Activated CD4-positive, alpha-beta T cell treated with anti-CD3 and anti-CD28 coated beads for 48 hours (primary cell): ENCODE measurements at places on chromosomes 6 and 20.

GRCh38 chr6:63923139-63923739 lies 287.6 kb downstream of the PHF3 start:
- DNase-seq: no peak

- no peak for DNase-seq
Measured at GRCh38 chr6:8172530-8172929, 70.2 kb upstream of the EEF1E1 start.

DNA sequence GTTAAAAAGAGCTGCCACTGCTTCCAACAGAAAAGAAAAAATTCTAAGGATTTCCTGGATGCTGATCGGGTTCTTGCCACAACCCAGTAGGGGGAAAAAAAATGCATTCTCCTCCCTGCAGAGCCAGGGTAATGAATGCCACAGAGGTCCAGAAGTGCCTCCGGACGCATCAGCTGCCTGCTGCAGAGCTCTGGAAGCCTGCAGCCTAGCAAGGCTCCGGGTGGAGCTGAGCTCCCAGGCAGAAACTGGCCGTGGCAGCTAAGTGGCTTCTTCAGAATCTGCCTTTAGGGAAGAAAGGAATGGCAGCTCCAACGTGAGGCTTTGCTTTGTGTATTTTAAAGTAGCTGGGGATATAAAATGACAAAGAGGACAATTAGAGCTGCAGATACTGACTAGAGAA lies 155.0 kb downstream of the CFAP61 start:
- DNase-seq: no peak

DNA sequence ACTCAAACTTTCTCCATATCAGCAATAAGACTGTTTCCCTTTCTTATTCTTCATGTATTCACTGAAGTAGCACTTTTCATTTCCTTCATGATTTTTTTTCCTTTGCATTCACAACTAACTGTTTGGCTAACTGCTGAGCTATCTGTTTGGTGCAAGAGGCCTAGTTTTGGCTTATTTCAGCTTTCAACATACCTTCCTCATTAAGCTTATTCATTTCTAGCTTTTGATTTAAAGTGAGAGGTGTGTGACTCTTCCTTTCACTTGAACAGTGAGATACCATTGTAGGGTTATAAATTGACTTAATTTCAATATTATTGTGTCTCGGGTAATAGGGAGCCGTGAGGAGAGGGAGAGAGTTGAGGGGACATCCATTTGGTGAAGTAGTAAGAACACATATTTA lies 262.0 kb upstream of the PREP start:
- DNase-seq: no peak

DNA sequence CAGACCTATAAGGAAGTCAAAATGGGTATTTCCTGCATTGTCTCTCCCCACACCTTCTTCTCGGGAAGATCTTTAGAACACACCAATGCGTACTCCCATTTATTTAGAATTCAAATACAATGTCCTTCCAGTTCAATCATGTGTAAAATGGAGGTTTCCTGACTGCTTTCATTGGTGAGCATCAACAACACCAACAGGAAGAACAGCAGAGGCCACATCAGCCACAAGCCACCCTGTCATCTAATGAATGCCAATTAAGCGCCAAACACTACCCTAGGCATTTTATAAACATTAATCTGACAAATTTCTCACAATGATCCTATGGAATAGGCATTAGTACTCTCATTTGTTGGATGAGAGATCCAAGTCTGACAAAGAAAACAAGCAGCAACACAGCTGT lies 68.4 kb upstream of the SMLR1 start:
- DNase-seq: no peak

DNA sequence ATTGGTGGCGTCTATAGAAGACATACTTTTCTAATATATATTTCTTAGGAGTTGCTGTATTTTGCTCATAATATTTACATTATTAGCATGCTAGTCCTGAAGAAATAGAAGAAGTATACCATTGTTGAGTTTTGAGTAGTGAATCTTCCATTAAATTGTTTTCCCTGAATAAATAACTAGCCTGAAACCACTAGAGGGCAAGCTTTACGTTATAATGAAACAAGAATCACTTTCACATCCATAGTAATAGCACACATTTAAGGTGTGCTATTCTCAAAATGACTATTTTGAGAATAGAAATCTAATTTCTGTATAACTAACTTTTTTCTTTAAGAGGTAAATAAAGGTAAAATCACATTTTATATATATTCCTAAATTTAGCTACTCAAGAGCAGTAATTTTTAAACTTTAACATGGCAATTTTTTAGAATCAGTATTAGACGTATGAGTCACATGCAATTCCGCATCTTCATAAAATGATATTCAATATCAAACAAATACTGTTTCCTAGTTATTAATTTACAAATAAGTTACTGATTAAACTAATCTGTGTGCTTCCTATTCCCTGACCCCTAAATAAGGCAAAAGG lies 213.2 kb upstream of the MANEA start:
- no peak for DNase-seq

- DNase-seq: no peak
Measured at GRCh38 chr6:146526192-146526591, 17.4 kb upstream of the RAB32 start.

DNA sequence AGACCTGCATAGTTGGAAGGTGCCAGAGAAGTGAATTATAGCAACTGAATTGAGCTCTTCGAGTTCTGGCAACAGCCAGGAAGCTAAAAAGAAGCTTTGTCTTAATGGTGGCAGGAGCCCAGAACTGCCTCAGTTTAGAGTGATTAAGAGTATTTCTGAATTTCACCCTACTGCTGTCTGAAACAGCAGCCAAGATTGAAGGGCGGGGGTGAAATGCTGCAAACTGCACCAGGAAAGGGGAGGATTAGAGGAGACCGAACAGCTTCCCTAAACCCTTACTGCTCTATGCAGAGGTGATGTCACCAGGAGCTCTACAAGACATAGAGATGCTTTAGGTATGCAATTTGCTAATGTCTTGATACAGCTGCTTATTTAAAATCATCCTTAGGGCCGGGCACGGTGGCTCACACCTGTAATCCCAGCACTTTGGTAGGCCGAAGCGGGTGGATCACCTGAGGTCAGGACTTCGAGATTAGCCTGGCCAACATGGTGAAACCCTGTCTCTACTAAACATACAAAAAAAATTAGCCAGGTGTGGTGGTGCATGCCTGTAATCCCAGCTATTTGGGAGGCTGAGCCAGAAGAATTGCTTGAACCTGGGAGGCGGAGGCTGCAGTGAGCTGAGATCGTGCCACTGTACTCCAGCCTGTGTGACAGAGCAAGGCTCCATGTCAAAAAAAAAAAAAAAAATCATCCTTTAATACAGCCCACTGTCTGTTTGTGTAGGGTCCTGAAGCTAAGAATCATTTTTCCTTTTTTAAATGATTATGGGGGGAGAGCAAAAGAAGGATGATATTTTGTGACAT lies 91.7 kb upstream of the IYD start:
- DNase-seq: no peak

GRCh38 chr6:161486361-161487216 lies 212.7 kb upstream of the AGPAT4 start:
- DNase-seq: no peak

DNA sequence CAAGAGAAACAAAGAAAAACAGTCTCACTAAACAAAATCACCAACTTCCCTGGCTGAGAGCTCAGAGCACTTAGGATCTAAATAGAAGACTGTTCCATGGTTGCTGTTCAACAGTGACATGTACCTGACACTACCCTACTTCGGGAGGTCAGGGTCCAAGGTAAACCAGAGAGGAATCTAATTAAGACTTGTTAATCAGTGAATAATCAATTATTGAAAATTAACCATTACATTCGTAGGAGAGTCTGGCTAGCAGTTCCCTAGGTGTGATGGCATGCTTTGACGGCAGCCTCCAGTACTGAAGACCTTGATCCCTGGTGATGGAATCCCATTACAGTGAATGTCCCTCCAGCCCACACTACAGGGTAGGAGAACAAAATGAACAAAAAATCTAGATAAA lies 154.0 kb upstream of the AFDN start:
- no peak for DNase-seq

- no peak for DNase-seq
Measured at GRCh38 chr20:50744143-50744792, 12.9 kb downstream of the PARD6B start.

GRCh38 chr6:151291722-151292059 lies 51.9 kb downstream of the AKAP12 start:
- no peak for DNase-seq

- no peak for DNase-seq
Measured at GRCh38 chr20:48855046-48855445, 27.2 kb upstream of the PREX1 start.

DNA sequence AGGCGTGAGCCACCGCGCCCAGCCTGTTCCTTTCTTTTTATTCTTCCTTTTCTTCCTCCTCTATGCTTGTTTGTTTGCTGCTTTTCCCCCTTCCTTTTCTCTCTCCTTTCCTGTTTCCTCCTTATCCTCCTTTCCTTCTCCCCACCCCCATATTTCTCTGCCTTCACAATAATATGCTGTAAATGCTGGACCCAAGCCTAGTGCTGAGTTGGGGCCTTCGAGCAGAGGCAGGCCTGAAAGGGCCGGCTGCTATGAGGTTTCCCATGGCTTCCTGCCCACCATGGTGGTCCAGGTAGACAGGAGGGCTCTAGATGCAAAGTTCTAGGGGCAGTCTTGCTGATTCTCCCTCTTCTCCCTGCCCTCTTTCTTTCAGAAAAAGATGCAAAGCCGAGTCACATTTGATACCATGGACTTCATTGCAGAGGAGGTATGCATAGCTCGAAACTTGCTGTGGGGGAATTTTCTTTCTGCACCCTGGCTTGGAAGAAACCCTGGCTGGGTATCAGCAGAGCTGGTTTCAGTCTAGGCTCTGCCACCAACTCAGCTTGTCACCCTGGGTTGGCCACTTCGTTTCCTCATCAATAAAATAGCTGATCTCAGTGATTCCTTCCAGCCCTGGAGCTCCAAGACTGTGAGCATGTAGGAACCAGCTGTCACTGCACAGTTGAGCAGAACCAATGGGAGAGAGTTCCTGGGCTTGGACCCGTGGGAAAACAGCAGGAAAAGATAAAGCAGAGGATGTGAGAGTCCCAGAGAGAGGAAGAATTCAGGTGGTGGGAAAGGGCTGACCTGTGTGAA lies 7.4 kb downstream of the CNBD2 start:
- DNase-seq: no peak

DNA sequence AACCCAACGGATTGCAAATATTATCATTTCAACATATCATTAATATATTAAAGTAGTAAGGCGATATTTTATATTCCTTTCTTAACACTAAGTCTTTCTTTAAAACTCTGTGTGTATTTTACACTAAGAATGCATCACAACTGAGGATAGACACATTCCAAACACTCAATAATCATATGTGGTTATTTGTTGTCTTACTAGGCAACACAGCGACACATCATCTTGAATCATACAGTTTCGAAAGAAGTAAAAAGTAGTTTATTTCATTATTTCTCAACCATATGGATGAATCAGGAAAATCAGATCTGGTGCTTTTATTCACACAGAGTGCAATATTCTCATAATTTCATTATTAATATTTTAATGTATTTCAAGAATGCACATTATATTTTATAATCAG lies 662.4 kb downstream of the EPHA7 start:
- no peak for DNase-seq

GRCh38 chr20:9388160-9388812 lies 126.1 kb upstream of the LAMP5 start:
- no peak for DNase-seq

DNA sequence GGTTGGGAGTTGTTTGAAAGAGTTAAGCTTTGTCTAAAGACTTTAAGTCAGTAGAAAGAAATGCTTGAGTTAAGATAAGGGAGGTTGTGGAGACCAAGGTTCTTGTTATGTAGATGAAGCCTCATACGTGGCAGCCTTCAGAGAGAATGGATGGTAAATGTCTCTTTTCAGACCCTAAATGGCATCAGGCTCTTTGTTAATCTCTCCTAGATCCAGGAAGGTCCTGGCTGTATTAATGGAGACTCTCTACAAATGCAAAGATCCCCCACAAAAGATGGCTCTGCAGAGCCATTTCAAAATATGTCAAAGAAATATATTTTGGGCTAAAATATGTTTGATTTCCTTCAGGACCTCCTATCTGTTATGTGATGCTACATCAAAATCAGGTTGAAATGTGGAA lies 161.6 kb downstream of the ADAT2 start:
- DNase-seq: no peak

- DNase-seq: no peak
Measured at GRCh38 chr6:79030511-79030910, 47.5 kb downstream of the PHIP start.

DNA sequence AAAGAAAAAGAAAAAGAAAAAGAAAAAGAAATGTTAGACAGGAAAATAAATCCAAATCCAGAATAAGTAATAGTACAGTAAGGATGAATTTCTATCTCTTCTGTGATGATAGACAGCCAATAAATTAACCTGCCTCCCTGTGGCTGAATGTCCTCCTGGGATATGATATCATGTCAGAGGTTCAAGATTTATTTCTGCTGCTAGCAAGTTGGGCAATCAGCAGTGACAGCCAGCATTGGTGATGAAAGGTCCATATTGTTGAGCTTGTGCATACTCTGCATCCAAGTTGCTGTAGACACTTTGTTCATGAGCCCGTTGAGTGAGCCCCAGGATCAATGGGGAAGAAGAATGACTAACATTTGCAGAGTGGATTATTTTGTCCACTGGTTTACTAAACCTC lies 44.9 kb upstream of the CEP85L start:
- no peak for DNase-seq

- DNase-seq: no peak
Measured at GRCh38 chr6:82183642-82184282, 63.8 kb downstream of the IBTK start.

DNA sequence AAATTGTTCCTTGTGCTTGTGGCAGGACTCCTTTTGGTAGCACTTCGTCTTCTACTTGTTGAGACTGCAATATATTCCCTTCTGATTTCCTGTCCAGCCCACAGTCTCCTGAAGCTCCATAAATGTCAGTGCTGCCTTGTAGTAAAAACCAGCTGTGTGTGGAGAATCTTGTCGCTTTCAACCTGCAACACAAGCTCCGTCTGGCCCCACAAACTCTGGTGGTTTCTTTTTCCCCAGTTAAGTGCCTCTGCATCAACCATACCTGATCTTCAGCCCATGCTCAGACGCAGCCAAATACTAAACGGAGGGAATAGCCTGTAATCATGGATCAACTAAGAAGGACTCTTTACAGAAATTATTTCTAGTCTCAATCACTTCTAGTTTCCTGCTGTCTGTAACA lies 1133.3 kb upstream of the ADGRB3 start:
- no peak for DNase-seq

DNA sequence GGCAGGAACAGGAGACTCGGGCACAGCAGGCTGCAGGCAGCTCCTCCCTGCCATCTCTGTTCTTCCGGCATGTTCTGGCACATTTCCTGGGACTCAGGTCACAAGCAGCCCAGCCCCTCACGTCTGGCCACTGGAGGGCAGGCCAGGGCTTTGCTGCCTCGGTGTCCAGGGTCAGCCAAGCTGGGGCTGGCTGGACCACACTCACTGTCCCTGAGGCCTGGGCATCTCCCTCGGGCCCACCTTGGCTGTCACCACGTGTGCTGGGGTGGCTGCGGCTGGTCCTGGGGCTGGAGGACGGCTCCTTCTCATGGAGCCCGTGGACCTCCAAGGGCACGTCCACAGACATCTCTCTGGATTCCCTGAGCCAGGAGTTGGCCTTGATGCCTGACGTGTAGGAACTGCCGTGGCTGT lies 18.5 kb downstream of the FRMD1 start:
- no peak for DNase-seq
